ENCODE measurements at places on chromosomes 2 and 18.

- no peak for DNase-seq
Observed at GRCh38 chr2:204665207-204665606, 119.9 kb downstream of the PARD3B start.

GRCh38 chr2:73971722-73972121, 13.0 kb upstream of the TET3 start:
- no peak for DNase-seq

GRCh38 chr18:10210057-10210633, 244.3 kb upstream of the APCDD1 start:
- no peak for DNase-seq

- DNase-seq: no peak
Observed at GRCh38 chr2:28354920-28355520, 37.6 kb upstream of the FOSL2 start.

DNA sequence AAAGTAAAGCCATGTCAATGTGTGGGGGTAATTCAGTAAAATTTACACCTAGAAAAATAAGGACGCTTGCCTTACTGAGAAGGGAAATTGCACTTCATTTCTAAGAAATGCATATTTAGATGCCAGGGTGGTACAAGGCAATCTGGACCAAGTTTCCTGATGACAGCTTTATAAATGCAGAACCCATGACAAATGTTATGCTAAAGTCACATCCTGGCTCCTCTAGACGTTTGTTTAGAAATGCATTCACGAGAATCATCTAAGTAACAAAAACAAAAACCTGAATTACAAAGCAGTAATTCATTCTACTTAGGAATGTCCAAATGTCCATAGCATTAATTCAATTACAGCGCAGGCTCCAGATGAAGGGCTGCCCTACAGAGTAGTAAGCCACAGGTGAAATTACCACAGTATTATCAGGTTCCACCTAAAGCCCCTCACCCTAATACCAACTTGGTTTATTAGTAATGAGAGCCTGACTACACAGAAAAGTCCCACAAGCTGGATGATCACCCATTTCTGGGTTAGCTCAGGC, 49.8 kb downstream of the REV1 start:
- DNase-seq: no peak

DNA sequence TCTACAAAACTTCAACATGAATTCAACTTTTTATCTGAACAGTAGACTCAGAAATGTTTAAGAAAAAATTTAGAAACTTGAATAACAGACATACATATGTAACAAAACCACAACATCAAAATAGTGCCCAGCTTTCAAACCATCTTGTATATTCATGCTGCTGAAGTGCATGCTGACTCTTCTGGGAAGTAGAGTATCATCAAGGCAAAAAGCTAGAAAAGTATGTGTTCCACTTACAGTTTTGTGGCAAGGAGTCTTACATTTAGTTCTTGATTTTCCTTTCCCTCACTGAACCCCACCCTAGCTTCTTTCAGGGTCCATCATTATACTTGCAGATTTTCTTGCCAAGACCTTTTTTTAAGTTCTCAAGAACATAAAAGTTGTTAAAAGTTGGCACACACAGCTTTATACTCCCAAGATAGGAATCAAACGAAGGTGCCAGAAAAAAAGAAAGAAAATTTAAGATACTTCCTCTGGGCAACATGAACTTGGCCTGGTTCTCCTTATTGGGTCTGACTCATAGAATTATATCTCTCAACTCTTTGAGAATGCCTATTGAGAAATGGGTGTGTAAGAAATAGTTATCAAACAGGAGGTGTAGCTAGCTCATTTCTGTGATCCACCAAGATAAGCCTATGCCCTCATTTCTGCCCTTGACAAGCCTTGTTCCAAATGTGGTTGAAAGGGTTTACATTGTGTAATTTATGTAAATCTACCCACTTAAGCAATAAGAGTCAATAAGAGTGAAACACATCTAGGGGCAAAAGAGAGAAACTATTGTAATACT, 667.6 kb upstream of the ACVR2A start:
- DNase-seq: peak; percentile 46

DNA sequence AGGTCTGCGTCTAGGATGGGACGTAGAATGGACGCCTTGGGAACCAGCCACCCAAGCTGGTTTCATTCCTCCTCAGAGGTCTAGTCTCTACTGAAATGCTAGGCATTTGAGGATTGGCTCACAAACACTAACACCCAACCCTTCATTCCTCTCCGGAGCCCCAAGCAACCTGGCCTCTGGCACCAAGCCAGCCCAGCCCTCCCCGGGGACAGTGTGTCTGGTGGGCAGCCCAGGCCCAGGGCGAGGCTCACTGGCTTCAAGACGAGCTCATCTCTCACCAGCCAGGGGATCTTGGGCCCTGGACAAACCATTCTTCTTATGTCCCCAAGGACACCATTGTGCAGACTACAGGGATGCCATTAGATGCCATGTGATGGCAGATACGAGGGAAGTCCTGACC, 182.5 kb downstream of the CTIF start:
- DNase-seq: no peak

DNA sequence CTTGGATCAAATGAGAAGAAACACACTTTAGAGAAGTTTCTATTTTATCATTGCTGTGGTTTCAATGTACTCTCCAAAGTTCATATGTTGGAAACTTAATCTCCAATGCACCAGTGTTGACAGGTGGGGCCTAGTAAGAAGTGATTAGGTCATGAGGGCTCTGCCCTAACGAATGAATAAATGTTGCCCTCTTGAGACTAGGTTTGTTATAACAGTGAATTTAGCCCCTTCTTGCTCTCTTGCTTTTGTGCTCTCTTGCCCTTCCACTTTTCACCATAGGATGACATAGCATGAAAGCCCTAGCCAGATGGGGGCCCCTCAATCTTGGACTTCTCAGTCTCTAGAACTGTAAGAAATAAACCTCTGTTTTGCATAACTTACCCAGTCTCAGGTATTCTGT, 664.8 kb downstream of the DCC start:
- no peak for DNase-seq

DNA sequence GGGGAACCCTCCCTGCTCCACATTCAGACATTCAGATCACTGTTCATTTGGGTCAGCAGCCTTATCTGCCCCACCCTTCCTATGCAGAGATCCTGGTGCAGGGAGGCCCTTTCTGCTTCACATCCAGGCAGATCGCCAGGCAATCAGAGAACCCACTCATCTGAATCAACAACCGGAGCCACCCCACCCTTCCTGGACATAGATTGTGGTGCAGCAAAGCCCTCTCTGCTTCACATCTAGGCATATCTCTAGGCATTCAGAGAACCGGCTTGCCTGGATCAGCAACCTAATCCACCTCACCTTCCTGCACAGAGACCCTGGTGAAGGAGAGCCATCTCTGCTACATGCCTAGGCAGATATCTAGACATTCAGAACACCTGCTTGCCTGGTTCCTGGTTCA, 184.5 kb upstream of the CNTNAP5 start:
- no peak for DNase-seq

DNA sequence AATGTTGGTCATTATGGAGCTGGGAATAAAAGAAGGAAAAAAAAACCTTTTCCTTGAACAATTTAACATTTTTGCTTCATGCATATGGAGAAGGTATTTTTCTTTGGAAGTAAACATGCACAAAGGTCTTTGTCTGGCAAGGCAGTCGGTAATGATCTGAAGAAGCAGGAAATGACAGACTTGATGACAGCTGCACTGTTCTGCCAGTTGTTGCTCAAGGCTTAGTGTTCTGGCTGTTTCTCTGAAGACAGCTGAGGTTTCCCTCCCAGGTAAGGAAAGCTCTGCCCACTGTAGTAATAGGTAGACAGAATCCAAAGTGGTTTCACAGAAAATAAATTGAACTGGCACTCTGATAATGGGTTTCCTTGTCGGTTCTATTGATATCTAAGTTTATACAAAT, 308.4 kb upstream of the GCFC2 start:
- DNase-seq: no peak
